Stimulated activated CD8-positive, alpha-beta memory T cell treated with anti-CD3 and anti-CD28 coated beads, Interleukin-15, amount 100 ng/mL, for 48 hours (primary cell): ENCODE measurements at places on chromosomes 16 and 17.
A peak's percentile ranks its signal among the peaks of the same experiment; 100 is the strongest.

GRCh38 chr17:37489197-37490001 is at the start of gene DUSP14:
DUSP14 (plus strand) TSS chr17:37489891; CDS start chr17:37512273, 22,382 bp downstream.
- DNase-seq, result peak; percentile 74

GRCh38 chr16:86300746-86301481 is 209.4 kb upstream of the FOXF1 start:
- no peak for DNase-seq

GRCh38 chr17:82893779-82894178 is 54.0 kb upstream of the ZNF750 start:
- no peak for DNase-seq

GRCh38 chr17:55434721-55435120 is 13.1 kb upstream of the MMD start:
- no peak for DNase-seq

DNA sequence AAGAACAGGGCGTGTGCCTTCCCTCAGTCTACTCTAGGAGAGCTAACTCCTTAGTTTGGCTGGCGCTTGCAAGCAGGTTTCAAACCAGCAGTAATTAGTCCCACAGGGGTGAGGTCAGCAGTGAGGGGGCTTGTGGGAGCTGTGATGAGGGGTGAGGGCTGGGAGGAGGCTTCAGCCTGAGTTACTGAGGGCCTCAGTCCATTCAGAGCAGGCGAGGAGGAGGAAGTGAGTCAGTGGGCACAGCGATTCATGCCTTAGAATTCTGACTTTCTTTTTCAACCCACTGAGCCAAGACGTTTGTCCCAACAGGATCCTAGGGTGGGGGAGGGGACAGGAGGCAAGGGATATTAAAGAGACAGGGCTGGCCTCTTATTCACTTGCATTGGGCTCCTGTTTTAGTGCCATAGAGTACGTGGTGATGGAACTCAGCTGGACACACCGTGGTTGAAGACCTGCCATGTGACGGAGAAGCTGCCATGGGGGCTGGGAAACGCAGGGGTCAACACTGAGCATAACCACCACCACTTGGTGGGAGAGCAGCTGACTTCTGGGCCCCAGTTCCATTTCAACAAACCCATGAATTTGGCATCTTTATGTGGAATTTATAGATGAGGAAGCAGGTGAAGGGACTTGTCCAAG is 8.3 kb upstream of the ITGA3 start:
- peak; percentile 47 for DNase-seq

DNA sequence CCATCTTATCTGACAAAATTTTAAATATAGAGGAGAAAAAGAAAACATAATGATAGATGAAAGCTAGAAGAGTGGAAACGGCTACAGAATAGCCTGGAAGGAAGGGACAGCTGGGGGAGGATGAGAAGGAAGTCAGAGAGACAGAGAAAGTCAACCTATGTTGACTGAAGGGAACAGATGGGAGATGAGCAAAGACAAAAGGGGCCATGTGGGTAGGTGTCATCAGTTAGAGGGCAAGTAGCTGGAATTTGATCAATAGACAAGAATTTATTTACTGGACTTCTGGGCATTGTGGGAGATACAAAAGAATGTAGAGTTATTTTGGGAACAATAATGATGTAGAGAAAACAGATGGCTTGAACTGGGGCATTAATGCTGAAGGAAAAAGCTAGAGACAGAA is 194.4 kb downstream of the ANKFN1 start:
- DNase-seq, result no peak

DNA sequence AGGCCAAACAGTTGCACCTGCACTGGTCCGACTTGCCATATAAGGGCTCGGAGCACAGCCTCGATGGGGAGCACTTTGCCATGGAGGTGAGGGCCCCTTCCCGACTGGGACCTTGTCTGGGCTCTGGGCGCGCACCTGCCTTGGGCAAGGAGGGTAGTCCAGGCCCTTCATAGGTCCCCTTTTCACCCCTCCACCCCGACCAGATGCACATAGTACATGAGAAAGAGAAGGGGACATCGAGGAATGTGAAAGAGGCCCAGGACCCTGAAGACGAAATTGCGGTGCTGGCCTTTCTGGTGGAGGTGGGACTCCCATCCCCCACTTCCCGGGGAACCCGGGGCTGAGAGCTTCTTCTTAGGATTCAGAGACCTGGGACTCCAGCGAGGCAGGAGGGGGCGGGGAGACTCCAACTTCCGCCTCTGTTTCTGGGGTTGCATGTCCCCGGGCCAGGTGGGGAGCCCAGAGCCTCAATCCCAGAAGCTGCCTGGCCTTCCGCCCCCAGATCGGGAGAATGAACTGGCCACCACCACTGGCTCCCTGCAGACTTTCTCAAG is 7.8 kb downstream of the CA4 start:
- DNase-seq, result no peak

DNA sequence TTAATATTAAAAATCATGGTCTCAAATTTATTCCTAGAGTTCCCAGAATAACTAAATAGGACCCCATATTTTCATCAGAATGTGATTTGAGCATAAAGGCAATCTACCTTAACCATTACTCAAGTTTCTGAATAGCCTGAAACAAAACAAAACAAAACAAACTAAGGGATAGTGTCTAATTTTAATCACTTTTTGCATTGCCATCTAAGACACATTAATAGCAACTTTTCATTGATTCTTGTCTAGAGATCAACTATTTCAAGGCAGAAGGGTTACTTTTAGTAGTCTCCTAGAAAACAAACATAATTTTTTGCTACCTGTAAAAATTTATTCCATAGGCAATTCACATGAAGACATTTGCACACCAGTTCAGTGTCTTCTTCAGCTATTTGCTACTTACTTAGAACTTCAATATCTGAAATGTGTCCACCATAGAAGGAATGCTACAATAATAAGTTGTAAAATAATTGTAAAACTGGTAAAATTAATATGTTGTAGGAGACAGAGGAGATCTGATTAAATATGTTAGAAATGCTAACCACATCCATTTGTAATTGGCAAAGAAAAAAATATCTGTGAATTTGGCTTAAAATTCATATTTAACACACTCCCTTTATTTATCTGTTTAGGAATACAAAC is 94.7 kb downstream of the SKAP1 start:
- DNase-seq, result no peak

- no peak for DNase-seq
Measured at GRCh38 chr16:68347605-68348004, 36.8 kb downstream of the PRMT7 start.

- DNase-seq, result peak; percentile 53
Measured at GRCh38 chr17:63998050-63998720, at the start of gene PRR29. PRR29 (plus strand) TSS chr17:63998351; CDS start chr17:63998365, 14 bp downstream.

DNA sequence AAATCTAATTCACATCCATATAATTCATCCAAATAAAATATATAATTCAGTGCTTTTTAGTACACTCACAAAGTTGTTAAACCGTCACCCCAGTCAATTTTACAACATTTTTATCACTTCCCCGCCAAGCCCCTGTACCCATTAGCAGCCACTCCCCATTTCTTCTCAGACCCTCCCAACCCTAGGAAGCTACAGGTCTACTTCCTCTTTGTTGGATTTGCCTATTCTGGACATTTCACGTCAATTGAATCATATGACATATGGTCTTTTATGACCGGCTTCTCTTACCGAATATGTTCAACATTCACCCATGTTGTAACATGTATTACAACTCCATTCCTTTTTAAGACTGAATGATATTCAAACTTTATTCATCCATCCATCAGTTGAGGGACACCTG is 19.9 kb upstream of the MLKL start:
- no peak for DNase-seq

DNA sequence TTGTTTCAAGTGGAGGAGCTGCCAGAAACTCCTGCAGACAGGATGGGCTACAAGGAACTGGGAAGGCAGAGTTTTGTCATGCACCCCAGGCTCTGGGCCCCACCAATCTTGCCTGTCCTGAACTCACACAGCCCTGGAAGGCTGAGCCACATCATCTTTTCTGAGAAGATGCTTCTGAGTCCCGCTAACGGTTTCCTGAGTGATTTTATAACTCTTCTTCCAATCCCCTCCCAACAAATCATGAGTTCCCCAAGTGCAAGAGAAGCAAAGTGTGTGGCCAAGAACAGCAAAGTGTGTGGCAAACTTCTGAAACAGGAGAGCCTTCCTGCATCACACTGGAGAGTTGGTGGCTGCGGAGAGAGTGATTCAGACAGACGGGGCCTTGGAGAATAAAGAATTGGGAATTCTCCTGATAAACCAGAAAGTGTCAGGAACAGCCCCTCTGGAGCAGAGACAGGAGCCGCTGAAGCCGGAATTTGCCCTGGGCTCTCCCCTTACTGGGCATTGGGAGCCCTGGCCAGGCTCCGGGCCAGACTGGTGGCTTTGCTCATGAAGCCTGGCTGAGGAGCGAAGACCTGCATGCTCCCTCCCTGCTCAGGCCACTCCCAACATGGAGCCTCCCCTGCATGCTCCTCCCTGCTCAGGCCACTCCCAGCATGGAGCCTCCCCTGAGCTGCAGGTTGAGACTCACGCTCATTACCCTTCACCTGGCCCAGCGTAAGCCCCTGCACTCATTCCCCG is 47.2 kb downstream of the PITPNM3 start:
- DNase-seq, result no peak

GRCh38 chr16:84795329-84796053 is 24.3 kb upstream of the CRISPLD2 start:
- no peak for DNase-seq

GRCh38 chr16:84144859-84145639 is at the start of the genes DNAAF1 and HSDL1:
DNAAF1 (plus strand) TSS chr16:84145308; CDS start chr16:84145441, 133 bp downstream.
HSDL1 (minus strand) TSS chr16:84145177; CDS start chr16:84131321, 13,856 bp downstream.
- DNase-seq, result peak; percentile 90

GRCh38 chr17:58172369-58173071 is 5.7 kb downstream of the OR4D2 start:
- no peak for DNase-seq

GRCh38 chr16:69241926-69242325 is 55.0 kb downstream of the SNTB2 start:
- DNase-seq, result no peak

- no peak for DNase-seq
Measured at GRCh38 chr16:79415983-79416640, 184.4 kb downstream of the MAF start.

DNA sequence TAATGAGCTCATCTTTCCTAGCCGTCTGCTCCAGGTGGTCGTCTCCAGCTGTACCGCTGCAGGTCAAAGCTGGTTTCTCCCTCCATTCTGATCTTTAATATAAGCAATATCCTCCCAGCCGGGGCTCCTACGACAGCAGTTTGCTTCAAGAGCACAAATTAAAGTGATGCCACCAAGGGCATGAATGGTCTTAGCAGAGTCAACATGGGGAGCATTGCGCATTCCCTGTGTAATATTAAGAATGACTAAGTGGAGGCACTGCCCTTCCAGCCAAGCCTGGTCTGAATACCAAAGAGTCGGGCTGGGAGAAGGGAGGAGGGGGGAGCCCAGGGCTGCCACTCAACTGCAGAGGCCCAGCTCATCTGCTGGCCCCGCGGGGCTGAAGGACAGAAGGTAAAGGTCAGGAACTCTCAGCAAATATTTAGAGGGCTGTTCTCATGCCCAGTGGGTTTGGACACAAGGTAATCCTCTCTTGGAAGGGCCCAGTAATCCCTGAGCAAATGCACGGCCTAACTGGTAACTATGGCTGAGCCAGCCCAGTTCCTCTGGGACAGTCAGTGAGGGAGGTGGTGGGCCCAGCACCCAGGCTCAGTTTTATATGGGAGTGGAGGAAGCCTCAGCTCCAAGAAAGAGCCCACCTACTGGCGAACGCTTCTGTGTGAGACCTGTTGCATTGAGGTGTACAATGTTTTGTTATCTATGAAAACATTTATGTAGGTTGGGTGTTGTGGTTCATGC is 121.2 kb downstream of the IRX3 start:
- no peak for DNase-seq

GRCh38 chr16:52469775-52470174 is 77.2 kb downstream of the TOX3 start:
- no peak for DNase-seq

DNA sequence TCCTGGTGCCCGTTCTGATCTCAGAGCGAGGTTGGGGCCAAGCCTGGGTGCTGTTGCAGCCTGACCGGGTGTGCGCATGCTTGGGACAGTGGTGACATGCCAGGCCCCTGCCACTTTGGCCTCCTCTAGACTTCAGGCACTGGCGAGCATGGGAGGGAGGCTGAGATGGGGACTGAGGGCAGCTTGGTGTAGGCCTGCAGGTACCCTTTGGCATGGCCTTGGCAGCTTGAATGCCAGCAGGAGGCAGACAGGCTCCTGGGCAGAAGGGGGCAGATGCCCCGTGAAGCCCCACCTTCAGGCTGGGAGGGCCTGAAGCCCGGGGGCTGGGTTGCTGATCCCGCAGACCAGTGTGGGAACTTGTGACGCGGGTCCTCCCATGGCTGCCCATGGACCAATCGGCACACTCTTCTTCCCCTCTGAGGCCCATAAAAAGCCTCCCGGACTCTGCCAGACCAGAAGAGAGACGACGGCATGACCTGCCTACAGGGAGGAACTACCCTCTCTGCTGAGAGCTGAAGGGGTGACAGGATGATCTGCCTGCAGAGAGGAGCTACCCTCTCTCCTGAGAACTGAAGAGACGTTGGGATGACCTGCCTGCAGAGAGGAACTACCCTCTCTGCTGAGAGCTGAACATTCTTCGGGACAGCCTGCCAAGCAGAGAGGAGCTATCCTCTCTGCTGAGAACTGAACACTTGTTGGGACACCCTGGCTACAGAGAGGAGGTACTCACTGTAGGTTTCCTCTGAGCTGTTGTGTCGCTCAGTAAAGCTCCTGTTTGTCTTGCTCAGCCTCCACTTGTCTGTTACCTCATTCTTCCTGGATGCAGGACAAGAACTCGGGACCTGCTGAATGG is 17.5 kb downstream of the RHOT1 start:
- DNase-seq, result no peak

DNA sequence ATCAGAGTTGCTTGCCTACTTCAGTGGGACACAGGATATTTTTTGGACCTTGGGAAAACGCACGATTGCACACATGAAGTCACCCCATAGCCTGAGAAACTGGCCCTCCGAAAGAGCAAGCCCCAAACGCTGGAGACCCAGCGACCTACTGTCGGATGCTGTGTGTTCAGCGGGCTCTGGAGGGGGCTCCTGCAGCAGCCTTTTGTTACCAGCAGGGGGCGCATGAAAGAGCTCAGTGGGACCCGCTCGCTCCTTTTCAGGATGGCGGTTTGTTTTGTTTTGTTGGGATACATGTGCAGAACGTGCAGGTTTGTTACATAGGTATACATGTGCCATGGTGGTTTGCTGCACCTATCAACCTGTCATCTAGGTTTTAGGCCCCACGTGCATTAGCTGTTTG is 28.4 kb downstream of the MYH3 start:
- DNase-seq, result no peak

- DNase-seq, result no peak
Measured at GRCh38 chr17:54518706-54519105, 381.9 kb upstream of the TOM1L1 start.

- no peak for DNase-seq
Measured at GRCh38 chr16:67893743-67894399, 817 bp downstream of the PSKH1 start.

GRCh38 chr16:54901606-54902005 is 29.1 kb upstream of the IRX5 start:
- no peak for DNase-seq
